GM18507 (cell line): ENCODE measurements at places on chromosomes 6 and 20.

- DNase-seq, result no peak
Observed at GRCh38 chr6:105745464-105746129, 340.5 kb upstream of the PRDM1 start.

DNA sequence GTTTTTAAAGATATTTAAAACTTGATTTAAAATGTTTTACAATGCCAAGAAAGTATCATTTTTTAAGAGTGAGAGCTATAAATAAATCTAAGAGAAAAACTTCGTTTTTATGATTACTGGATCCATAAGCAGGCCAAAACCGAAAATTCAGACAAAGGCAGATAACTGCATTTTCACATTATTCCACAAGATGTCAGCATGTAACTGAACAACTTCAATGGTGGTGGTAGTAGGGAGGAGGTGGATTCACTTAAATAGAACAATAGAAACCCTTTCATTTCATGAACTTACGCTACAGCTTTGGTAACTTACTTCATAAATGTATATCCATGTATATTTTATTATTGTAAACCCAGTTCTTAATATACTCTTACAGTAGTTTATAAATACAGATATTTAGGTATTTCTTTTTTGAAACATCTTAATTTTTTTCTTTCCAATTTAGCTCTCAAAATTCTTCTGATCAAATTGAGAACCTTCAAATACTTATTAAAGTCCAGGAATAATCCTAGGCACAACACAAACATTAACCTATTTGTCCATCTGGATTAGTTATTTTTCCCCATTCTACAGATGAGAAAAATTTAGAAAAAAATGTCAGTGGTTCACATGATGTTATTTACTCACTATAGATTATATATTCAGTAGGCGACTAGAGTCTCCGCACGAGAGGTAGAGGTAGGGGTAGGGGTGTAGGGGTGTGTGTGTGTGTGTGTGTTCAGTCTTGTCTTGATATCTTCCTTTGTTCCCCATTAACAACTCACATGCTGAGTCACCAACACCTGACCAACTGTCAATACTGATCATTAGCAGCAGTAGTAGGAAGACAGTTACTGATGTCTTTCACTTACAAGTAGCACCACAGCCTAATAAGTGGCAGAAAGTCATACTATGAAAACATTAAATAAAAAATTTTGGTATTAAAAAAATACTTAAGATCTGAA is 111.5 kb downstream of the ARHGAP18 start:
- DNase-seq, result peak; percentile 42

- no peak for DNase-seq
Observed at GRCh38 chr20:3902446-3902845, 13.3 kb downstream of the PANK2 start.

GRCh38 chr6:2360716-2361115 is 115.3 kb upstream of the GMDS start:
- no peak for DNase-seq

- DNase-seq, result no peak
Observed at GRCh38 chr6:41448256-41448655, 97.9 kb upstream of the FOXP4 start.

- DNase-seq, result no peak
Observed at GRCh38 chr20:13022401-13023155, 13.8 kb downstream of the SPTLC3 start.

GRCh38 chr6:52994839-52995088 is 320 bp downstream of the GSTA4 start:
- DNase-seq, result no peak

- DNase-seq, result no peak
Observed at GRCh38 chr6:131747821-131748353, 37.1 kb upstream of the CTAGE9 start.

GRCh38 chr6:20873425-20874190 is 339.4 kb downstream of the CDKAL1 start:
- DNase-seq, result no peak

- DNase-seq, result no peak
Observed at GRCh38 chr6:38137608-38138265, 318.2 kb downstream of the ZFAND3 start.

GRCh38 chr20:40134176-40134575 is 554.9 kb downstream of the MAFB start:
- no peak for DNase-seq

DNA sequence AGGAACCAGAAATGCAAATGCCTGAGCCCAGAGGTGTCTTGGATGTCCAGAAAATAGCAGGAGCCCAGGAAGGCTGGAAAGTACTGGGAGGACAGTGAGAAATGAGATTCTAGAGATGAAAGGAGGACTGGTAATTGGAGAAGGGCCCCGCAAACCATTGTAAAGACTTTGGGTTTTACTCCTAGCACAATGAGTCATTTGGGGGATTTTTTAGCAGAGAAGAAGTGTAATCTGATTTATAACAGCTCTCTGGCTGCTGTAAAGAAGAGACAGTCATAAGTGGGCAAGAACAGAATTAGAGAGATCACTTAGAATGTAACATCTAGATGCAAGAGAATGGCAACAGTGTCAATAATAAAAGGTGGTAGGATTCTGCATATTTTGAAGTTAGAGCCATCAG is 40.2 kb downstream of the SLC35F1 start:
- DNase-seq, result no peak

GRCh38 chr20:45834797-45835161 is 1.2 kb downstream of the SNX21 start:
- DNase-seq, result no peak

DNA sequence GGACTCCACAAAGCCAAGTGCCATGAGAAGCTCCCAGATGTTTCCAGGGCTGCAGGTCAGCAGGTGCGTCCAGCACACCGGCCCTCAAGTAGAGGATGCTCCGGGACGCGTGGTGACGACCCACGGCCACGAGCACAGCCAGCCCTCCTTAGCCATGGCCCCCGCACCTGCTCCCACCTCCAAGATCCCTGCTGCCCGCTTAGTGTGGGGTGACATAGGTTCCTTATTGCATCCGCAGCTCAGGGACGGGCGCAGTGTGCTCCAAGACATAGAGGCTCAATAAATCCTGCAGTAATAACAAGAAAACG is 138.1 kb upstream of the RPS6KA2 start:
- no peak for DNase-seq

DNA sequence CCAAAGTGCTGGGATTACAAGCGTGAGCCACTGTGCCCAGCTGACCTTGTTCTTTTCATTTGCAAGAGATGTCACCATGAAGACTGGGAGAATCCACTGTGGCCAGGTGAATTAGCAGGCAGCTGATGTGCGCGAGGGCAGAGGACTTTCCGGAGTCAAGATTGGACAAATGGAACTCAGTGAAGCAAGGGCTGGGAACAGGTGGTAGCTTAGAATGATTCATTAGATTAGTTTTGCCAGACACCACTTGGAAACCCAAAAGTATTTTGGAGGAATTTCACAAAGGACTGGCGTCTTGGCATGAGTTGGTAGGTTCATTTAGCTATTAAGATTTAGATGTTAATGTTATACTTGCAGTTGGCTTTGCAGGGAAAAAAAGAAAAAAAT is 4.7 kb upstream of the AKAP7 start:
- no peak for DNase-seq

DNA sequence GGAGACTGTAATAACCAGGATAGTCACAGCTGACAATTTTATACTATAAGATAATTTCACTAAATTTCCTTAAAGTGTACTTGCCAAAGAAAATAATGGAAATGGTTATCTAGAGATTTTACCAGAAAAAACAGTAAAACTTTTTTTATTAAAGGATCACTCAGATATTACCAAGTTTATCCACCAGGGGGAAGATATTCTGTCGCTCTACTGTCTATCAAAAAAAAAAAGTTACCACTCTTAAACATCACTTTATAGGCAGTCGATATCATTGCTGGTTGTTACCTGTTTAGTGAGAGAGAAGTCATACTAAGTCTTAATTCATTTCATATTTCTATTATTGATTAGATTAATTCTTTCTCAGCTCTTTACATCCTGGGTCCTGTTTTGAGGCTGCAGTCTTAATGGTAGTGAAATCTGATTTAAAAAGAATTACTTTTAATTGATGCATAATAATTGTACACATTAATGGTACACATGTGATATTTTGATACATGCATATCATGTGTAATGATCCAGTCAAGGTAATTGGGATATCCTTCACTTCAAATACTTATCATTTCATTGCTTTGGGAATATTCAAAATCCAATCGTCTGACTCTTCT is 18.9 kb downstream of the L3MBTL3 start:
- DNase-seq, result no peak

- no peak for DNase-seq
Observed at GRCh38 chr20:21303872-21304586, 898 bp downstream of the XRN2 start.

DNA sequence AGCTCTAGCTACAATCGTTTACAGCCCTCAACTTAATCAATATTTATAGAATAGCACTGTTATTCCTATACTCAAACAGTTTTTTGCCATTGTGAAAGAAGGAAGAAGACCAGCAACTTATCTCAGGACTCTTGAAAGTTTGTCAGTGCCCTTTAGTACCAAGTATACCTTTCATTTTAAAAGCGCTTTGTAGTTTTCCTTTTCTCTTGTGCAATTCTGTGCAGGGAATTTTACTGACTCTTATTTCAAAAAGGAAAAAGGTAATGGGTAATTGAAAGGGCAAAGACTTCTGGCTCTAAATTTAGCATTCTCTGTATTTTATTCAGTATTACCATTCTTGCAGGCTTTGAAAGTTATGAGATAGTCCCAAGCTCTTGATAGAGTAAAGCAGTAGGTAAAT is 16.8 kb upstream of the RHAG start:
- DNase-seq, result no peak

GRCh38 chr6:14614631-14615030 is 497.1 kb downstream of the CD83 start:
- no peak for DNase-seq

GRCh38 chr6:18920701-18921100 is 533.6 kb downstream of the RNF144B start:
- no peak for DNase-seq

GRCh38 chr20:52448513-52449232 is 257.1 kb upstream of the ZFP64 start:
- DNase-seq, result no peak

DNA sequence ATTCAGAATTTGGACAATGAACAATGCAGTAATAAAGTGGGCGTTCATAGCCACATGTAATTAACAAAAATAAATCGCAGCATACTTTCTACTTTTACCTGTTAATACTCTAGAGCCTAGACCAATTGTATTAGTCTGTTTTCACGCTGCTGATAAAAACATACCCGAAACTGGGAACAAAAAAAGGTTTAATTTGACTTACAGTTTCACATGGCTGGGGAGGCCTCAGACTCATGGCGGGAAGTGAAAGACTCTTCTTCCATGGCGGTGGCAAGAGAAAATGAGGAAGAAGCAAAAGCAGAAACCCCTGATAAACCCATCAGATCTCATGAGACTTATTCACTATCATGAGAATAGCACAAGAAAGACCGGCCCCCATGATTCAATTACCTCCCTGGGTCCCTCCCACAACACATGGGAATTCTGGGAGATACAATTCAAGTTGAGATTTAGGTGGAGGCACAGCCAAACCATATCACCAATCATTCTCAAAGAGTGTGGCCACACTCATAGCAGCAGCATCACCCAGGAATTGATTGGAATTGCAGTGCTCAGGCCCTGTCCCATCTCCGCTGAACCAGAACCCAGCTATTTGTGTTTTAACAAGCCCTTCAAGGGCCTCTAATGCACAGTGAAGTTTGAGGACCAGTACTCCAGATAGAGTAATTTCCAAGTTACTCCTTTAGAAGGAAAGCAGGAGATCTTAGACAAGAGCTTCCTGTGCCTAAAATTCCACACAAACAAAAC is 650.0 kb downstream of the KIF16B start:
- no peak for DNase-seq

DNA sequence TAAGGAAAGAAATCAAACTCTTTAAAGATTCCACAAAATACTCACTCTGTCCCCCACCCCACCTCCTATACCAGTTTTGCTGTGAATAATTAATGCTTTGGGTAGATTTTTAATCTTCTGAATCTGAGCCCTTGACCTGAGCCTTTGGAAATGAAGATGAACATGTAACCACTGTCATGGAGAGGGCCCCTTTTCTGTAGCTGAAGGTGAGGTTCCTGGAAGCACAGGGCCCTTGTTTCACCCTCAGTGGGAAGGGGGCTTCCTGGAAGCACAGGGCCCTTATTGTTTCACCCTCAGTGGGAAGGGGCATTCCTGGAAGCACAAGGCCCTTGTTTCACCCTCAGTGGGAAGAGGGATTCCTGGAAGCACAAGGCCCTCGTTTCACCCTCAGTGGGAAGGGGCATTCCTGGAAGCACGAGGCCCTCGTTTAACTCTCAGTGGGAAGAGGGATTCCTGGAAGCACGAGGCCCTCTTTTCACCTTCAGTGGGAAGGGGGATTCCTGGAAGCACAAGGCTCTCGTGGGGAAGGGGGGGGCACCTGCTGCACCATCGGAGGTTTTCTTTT is 75.7 kb downstream of the DACT2 start:
- no peak for DNase-seq

DNA sequence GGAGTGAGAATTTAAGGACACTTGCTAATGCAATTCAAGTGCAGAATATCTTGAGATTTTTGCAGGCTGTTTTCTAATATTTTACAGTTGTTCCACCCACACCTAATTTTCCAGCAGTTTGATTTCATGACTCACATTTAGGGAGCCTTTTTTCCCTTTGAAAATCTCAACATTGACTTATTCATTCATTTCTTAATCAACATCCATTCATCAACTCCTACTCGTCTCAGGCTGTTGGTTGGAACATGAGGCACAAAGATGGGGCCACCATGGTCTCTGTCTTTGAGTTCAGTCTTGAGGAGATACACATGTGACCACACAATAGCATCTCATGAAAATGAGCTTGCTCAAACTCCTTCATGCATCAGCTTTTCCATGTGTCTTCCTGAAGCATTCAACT is 135.6 kb downstream of the UNC5CL start:
- no peak for DNase-seq

DNA sequence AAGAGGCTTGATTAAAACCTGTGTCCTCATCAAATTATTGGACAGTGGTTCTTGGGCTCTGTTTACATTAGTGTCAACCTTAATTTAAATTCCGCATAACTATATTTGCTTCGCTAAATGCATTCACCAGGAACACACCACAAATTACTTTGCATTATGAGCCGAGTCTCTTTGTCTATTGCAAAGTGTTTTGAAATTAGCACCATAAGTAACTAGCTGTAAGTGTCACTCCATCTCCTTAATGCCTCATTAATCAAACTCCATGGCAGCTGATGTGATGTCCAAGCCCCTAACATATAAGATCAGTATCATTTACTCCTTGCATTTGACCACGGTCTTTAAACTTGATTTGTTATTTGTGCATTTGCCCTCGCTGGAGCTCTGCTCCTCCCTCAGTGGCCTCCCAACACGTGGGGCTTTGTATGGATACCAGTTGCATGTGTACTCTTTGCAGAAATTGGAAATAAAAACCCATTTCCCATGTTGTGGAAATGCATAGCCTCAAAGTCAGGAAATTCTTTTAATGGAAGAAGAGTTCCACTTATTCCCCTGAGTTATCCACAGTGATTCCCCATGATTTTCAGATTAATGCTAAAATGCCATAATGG is 24.6 kb downstream of the FOXA2 start:
- DNase-seq, result no peak
